Motor neuron (in vitro differentiated cells): ENCODE measurements at places on chromosomes 7 and 10. TPM values are rescaled to one million over a fixed set of nuclear protein-coding genes. Genes with fewer than 3 reads are reported as not detected.
A peak's percentile ranks its signal among the peaks of the same experiment; 100 is the strongest.

DNA sequence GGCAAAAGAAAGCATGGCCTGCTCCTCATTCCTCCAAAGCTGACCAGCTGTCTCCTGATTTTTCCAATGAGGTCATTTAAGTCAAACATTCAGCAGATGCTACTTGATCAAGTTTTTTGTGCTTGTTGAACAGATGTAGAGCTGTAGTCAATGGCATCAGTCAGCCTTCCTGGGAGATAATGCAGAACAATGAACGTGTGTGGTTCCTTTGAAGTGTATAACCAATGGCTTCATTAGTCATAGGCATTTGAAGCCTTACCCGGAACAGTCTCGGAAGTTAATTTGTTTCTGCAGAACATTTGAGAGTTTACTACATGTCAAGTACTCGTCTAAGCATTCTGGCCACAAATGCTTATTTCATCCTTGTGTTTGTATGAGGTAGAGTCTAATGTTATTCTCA is 227.1 kb downstream of the ADRA2A start:
- ATAC-seq: peak; percentile 10

DNA sequence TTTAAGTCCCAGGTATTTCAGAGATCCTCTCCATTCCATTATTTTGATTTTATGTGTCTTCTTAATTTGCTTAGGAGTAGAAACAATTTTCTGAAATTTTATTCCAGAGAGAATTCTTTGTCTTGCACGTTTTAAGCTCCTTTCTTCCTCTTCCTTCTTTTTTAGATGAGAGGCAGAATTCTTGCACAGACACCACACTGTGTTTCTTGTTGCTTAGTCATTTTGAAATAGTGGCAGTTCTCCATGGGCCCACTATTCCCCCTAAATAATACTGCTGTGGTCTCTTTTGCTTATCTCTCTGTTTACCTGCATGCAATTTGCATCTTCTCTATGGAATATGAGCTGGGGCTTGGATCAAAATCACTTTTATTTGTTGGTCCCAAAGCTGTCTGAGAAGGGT is 54.3 kb upstream of the WAC start:
- ATAC-seq: no peak

DNA sequence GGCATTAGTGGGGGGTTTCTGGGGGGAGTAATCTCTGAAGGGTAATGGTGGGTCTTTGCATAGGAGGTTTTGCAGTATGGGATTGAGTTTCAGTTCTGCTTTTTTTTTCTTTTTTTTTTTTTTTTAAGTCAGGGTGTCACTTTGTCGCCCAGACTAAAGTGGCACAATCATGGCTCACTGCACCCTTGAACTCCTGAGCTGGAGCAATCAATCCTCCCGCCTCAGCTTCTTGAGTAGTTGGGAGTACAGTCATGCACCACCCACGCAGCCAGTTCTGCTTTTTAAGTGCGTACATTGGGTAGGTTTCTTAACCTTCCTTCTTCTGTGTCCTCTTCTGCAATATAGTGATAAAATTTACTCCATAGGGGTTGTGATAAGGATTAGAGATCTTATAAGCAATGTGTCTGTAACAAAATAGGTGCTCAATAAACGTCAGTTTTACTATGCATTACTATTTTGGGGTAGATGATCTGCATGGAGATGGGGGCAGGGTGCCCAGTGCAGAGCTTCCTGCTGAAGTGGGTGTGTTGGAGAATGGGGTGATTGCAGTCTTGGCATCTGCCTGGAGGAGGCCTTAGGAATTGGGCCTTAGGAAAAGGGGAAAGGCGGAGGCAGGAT is 9.6 kb downstream of the KAZALD1 start:
- ATAC-seq: no peak

GRCh38 chr10:119190353-119190752 is 11.7 kb upstream of the PRDX3 start:
- no peak for ATAC-seq

DNA sequence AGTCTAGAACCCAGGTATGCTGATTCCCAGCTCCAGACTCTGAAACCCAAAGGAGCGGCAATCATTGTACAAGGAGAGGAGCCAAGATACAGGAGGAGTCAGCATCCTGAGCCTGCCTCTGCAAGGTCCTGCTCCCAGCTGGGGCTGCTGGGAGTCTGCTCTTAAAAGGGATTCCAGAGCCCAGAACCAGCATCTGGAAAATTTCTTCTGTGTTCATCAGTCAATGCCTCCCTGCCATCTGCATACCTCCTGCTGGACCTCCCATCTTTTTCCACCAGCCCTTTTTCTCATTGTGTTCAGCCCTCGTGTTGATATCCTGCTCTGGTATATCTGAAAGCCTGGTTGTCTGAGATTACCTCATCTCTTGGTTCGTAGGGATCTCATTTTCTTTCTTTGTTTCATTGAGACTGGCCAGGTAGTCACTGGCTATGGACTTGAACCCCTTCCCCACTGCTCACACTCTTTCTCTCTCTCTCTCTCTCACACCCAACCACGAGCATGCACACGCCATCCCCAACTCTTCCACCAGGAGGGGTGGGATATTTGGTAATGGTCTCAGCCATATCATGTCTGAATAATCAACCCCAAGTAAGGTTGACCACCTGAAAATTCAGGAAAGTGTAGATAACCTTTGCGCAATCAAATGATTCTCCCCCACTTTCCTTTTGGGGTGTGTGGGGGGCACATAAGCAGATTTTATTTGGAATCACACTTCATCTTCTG is 608.8 kb downstream of the LRMDA start:
- no peak for ATAC-seq

GRCh38 chr10:3393958-3394357 is 221.4 kb upstream of the PITRM1 start:
- ATAC-seq: no peak

GRCh38 chr7:132430861-132431822 is 145.1 kb downstream of the PLXNA4 start:
- no peak for ATAC-seq

DNA sequence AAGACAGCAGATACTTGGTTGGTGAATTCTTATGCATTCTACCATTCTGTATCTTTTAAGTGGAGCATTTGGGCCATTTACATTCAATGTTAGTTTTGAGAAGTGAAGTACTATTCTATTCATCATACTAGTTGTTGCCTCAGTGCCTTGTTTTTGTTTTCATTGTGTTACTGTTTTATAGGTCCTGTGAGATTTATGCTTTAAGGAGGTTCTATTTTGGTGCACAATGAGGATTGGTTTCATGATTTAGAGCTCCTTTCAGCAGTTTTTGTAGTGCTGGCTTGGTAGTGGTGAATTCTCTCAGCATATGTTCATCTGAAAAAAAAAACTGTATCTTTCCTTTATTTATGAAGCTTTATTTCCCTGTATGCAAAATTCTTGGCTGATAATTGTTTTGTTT is 23.3 kb upstream of the WNT2 start:
- ATAC-seq: no peak

GRCh38 chr7:130903358-130903974 is 169.5 kb upstream of the KLF14 start:
- ATAC-seq: peak; percentile 42

GRCh38 chr10:60414111-60414510 is 24.4 kb upstream of the ANK3 start:
- no peak for ATAC-seq

Gene CCDC3
- total RNA-seq: 0.68 and 0.83 TPM in 2 replicates

Gene DTX2
- 4.3 and 4.8 TPM in 2 replicates for total RNA-seq
